ENCODE measurements at places on chromosomes 16 and 17.

GRCh38 chr17:6366221-6366666 lies 68.7 kb downstream of the AIPL1 start:
- no peak for DNase-seq

GRCh38 chr17:82920150-82920549 lies 80.3 kb upstream of the ZNF750 start:
- DNase-seq: no peak

GRCh38 chr16:73151941-73152340 lies 104.0 kb upstream of the ZFHX3 start:
- no peak for DNase-seq

- no peak for DNase-seq
These were observed 259.5 kb downstream of the IRX3 start for GRCh38 chr16:54027062-54027461.

- no peak for DNase-seq
These were observed 209.3 kb downstream of the HS3ST3B1 start for GRCh38 chr17:14510136-14510535.

DNA sequence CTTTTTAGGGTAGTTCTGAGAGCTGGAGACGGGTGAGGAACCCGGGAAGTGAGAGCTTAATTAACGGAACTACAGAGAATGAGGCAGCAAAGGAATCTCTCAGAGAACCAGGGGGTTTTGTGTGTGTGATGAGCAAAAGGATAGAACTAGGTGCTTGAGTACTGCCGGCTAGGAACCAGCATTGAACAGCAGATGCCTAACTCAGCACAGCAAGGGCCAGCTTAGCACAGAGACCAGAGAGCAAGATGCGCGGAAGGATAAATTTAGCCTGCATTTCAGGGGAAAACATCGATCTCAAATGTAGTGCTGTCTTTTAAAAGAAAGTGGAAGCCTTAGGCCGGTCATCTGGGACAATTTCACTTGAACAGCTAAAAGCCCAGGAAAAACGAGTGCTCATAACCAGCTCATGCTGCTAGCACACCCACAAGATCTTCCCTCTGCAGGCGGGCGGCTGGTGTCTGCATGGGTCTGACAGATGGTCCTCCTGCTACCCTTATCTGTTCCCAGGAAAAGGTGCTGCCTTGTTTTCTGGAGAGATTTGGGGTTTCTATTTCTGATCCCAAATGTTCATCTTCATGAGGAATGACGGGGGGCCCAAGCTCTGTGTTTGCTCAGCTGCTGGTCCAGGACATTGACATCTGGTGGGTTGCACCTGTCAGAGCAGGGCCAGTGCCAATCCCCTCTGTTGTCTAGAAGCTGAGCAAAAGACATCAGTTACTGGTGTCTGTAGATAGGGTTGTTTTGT lies 103.9 kb downstream of the SOCS1 start:
- DNase-seq: no peak

DNA sequence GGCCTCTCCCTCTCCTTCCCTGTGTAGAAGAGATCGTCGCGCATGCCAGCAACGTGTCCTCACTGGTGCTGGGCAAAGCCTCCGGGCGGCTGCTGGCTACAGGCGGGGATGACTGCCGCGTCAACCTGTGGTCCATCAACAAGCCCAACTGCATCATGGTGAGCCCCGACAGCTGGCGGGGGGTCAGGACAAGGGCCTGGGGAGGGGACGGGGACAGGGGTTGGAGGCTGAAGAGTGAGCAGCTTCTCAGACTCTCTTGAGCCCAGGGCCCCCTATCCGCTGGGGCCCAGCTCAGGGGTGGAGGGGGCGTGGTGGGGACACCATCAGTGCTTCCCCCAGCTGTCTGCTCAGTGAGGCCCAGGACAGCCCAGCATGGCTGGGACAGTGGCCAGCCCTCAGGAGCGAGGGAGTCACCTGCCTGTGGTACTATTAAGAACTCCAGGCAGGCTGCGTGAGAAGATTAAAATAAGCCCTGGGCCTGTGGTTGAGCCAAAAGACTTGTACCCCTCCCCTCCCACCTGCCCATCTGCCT lies 6.2 kb downstream of the KATNB1 start:
- DNase-seq: no peak

GRCh38 chr17:20092973-20093626 lies 83.9 kb downstream of the SPECC1 start:
- DNase-seq: no peak

DNA sequence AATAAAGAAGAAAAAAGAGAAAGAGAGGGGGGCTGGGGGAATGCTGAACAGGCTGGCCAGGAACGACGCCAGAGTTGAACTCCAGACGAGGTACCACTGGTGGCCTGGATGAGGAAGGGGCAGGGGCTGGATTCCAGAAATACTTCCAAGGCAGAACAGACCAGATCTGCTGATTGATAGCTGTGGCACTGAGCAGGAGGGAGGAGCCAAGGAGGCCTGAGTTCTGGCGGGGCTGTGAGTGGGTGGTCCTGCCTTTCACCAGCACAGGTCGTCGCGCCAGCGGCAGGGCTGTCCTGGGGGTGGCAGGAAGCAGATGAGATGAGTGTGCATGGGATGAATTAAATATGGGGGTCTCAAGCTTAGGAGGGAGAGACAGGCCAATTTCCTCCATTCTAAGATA lies 5.5 kb downstream of the CCDC42 start:
- DNase-seq: peak; percentile 79

GRCh38 chr16:714558-715476 lies at the start of gene METRN:
Gene METRN, plus strand, starts transcription at chr16:715118. Its CDS starts 172 bp downstream, at chr16:715290.
- no peak for DNase-seq

DNA sequence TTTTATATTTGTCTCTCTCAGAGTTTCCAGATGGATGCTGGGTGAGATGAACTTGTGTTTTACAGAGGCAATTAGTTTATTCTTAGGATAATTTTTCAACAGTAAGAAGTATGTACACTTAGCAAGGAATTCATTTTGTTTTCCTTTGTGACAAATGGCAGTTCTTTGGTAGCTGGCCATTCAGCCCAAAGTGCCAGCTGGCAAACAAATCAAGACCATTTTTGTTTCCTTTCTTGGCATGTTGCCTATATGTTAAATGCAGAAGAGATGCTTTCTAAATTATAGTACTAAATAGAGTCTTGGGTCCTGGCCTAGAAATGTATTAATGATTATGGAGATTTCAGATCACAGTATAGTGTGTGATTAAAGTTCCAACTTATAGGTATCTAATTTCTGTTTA lies 337.1 kb downstream of the CNTNAP4 start:
- DNase-seq: no peak

DNA sequence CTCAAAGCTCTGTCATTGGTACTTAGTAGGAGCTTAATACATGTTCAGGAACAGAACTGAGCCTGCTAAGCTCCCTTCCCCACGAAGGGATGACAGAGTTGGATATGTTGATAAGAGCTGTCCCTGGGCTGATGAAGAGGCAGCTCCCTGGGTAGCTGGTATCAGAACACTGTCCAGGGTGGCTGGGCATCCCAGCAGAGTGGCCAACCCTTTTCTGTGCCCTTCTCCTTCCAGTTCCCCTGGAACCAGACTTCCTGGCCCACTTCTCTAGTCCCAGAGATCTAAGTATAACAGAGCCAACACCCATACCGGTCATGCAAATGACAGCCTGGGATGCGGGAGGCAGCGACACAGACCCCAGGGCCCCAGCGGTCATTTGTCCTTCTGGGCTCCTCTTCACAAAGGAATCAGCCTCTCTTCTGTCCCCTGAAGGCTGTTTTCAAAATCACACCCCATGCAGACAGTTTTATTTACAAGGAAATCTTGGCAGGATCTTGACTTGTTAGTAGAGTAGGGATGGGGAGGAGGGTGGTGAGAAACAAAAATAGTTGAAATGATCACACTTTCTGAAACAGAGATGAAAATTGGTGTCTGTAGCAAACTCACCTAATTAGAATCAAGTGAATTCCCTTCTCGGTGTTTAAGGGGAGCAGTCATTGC lies 1.4 kb upstream of the RHBDL3 start:
- DNase-seq: no peak

DNA sequence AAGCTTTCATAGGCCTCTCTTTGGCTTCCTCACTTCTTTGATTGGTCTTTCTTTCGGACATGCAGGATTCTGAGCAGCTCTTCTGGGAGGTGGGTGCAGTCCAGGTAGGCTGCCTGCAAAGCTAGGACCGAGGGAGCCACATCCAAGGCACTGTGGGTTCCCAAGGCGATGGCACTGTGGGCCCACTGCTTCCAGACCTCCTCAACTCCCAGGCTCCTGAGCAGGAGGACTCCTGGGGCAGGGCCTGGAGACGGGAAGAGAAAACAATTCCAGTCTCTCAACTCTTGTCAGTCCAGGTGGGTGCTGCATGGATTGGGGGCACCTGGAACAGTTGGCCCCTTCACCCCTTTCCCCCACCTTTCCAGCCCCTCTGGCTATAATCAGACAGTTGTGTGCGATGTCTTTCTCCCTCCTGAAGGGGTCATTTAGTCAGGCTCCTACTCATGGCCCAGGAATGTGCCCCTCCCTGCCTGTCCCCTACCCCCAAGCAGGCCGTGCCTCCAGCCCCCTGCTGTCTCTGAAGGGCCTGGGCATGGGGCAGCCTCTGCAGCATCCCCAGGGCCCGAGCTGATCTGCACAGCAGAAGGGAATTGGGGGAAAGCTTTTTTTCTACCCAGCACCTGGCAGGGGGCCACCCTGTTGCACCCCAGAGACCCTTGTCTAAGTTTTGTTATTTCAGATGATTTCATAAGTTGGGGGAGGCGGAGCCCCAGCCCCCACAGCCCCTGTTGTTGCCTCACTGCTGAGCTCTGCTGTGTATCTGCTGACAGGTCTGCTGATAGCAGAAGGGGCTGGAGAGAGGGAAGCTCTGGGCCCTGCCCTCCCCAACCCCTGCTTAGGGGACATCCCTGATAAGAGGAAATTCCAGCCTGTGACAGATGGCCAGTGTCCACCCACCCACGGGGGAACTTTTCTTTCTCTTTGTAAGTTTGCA lies 330.3 kb downstream of the SEC14L1 start:
- DNase-seq: no peak

- no peak for DNase-seq
These were observed 50.2 kb downstream of the WSB1 start for GRCh38 chr17:27343977-27344607.

DNA sequence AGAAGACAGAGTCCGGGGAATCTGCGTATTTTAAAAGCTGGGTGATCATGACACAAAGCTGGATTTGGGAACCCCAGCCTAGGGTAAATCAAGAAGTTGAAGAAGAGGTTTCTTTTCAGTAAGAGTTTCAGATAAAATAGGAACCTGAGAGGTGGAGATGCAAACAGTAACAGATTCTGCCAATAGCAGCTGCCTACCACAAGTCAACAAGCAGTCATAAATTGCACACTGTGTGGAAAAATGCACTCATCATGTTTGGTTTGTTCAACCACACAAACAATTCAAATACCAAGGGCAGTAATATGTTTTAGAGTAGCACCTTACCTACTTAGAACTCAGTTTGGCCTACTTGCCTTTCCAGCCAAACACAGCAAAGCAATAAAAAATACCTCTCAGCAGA lies 14.0 kb downstream of the MYO1D start:
- no peak for DNase-seq

DNA sequence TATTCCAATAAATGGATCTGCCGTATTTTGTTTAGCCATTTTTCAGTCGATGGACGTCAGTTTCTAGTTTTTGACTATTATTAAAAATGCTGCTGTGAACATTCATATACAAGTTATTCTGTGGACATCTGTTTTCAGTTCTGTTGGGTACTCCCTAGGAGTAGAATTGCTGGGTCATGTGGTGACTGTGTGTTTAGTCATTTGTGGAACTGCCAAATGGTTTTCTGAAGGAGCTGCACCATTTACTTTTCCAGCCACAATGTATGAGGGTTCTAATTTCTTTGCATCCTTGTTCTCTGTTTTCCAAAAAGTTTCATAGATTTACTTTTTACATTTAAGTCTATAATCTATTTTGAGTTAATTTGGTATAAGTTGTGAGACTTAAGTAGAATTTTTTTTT lies 29.5 kb downstream of the CYLD start:
- DNase-seq: no peak

- no peak for DNase-seq
These were observed 12.9 kb upstream of the CMIP start for GRCh38 chr16:81431554-81432353.

GRCh38 chr17:47280072-47280811 lies 26.6 kb downstream of the ITGB3 start:
- DNase-seq: no peak

- no peak for DNase-seq
These were observed 877 bp upstream of the BCL7C start for GRCh38 chr16:30894540-30895368.

DNA sequence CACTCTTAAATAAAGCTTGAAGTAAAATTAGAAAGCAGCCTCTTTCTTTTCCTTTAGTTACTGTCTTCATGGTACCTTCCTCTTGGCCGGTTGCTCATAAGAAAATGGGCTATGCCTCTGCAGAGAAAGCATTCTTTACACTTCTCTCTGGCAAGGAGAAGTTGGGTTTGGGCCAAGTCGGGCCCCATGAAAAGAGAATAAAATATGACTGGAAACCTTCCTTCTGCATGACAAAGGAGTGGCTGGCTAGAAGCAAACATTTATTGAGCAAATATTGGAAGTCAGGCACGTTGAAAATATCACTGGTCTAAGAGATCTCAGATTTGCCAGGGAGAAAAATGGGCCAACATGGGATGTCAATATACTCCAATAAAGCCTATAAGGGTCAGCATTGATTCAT lies 126.1 kb downstream of the CA10 start:
- DNase-seq: no peak

- DNase-seq: no peak
These were observed 4.3 kb upstream of the NTN1 start for GRCh38 chr17:9016941-9017552.

DNA sequence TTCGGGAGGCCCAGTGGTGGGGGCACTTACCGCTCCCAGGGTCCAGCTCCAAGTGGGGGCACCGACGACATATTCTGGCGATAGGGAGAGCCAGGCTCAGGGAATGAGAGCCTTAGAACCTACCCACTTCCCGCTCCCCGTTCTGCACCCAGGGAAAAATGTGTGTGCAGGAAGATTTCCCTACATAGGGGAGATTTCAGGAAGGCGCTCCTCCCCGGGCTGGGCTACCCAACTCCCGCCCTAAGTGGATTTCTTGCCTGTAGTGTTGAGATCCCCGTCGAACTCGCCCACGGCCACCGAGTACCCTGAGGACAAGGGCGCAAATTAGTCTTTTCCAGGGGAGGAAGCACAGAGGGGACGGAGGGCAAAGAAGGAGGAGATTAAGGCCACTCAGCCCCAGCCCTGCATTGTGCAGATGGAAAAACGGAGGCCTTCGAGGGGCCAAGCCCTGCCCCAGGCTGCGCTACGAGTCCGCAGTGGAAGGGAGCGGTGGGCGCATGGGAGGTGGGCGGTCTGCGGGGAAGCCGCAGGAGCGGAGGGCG lies 5.1 kb downstream of the ITGA2B start:
- no peak for DNase-seq

DNA sequence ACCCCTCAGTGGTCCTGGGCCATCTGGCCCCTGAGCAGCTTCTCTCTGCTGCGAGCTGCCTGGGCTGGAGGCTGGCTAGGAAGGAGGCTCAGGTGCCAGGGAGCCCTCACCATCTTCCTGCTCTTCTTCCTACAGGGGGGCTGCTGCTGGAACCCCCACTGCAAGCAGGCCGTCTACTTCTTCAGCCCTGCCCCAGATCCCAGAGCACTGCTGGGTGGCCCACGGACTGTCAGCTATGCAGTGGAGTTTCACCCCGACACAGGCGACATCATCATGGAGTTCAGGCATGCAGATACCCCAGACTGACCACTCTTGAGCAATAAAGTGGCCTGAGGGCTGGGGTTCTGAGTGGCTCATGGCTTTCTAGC lies 46.1 kb downstream of the PRMT7 start:
- no peak for DNase-seq
